Epithelial cell of umbilical artery (primary cell): ENCODE measurements at places on chromosomes 1 and 21. TPM values are rescaled to one million over a fixed set of nuclear protein-coding genes. Genes with fewer than 3 reads are reported as not detected.

The HTR6 gene
- not detected in 2 replicates for total RNA-seq

The KRTAP13-2 gene
- not detected in 2 replicates for total RNA-seq

The CFHR1 gene
- not detected in 2 replicates for total RNA-seq

The BGLAP gene
- 0.61 and 0.65 TPM in 2 replicates for total RNA-seq

The RHBG gene
- total RNA-seq, result not detected in 2 replicates

The KCNK1 gene
- 5.2 and 7.5 TPM in 2 replicates for total RNA-seq

The RCSD1 gene
- total RNA-seq, result under 0.01 and 0.15 TPM in 2 replicates

The SYPL2 gene
- total RNA-seq, result not detected in 2 replicates

The CLDN14 gene
- 4.2 and 6.2 TPM in 2 replicates for total RNA-seq

The SV2A gene
- 2.3 and 4.9 TPM in 2 replicates for total RNA-seq

The CDCP2 gene
- total RNA-seq, result not detected in 2 replicates

The FALEC gene
- not detected in 2 replicates for total RNA-seq

The PAQR6 gene
- total RNA-seq, result under 0.01 and 0.15 TPM in 2 replicates

The MTF1 gene
- total RNA-seq, result 1.9 and 2.1 TPM in 2 replicates

The TMEM59 gene
- 185 and 199 TPM in 2 replicates for total RNA-seq

The TRPM2 gene
- not detected in 2 replicates for total RNA-seq

The IFI44 gene
- total RNA-seq, result 33.8 and 324 TPM in 2 replicates

The RGS4 gene
- total RNA-seq, result 230 and 235 TPM in 2 replicates

The ALX3 gene
- total RNA-seq, result not detected in 2 replicates

The F5 gene
- not detected in 2 replicates for total RNA-seq

The COL24A1 gene
- total RNA-seq, result under 0.01 TPM in 1 of 2 replicates, not detected in the other

The HAO2 gene
- total RNA-seq, result not detected in 2 replicates

The RYR2 gene
- not detected in 2 replicates for total RNA-seq

The SLC25A34 gene
- 0.61 TPM in 1 of 2 replicates, not detected in the other for total RNA-seq

The RNF186 gene
- total RNA-seq, result not detected in 2 replicates

The FAM72A gene
- 3.2 and 5.2 TPM in 2 replicates for total RNA-seq

The ATPAF1 gene
- total RNA-seq, result 30.2 and 39.8 TPM in 2 replicates

The RRP1B gene
- 39.0 and 46.5 TPM in 2 replicates for total RNA-seq

The RIPPLY3 gene
- total RNA-seq, result under 0.01 TPM in 1 of 2 replicates, not detected in the other

The FTCD gene
- not detected in 2 replicates for total RNA-seq

The USH2A gene
- not detected in 2 replicates for total RNA-seq

The NUDT4B gene
- 20.1 and 51.6 TPM in 2 replicates for total RNA-seq

The KCNC4 gene
- total RNA-seq, result 1.6 and 4.1 TPM in 2 replicates

The FAM72C gene
- 0.65 and 1.2 TPM in 2 replicates for total RNA-seq

The ZNF683 gene
- total RNA-seq, result not detected in 2 replicates

The HAPLN2 gene
- not detected in 2 replicates for total RNA-seq
